ENCODE measurements at places on chromosomes 5 and 9.

DNA sequence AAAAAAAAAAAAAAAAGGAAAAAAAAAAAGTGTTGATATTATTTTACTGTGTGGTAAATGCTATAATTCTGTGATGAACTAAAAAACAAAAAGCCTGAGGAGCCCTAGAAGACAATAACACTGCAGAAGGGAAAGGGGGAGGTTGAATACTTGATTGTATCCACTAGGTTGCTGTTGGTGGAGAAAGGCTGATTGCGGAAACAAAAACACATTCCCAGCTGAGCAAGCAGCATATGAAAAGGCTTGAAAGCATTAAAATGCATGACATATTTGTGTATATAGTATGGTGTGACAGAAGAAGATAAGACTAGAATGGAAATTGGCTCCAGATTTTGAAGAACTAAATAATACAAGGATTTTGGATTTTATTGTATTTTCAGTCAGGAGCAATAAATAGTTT, 8.9 kb downstream of the RABGAP1 start:
- ATAC-seq: no peak

GRCh38 chr5:34553581-34553980, 102.5 kb upstream of the RAI14 start:
- no peak for ATAC-seq

- no peak for ATAC-seq
These were observed 239.4 kb downstream of the LURAP1L start for GRCh38 chr9:13013991-13014883.

- peak; percentile 11 for ATAC-seq
These were observed 27.4 kb downstream of the PTPA start for GRCh38 chr9:129138476-129139232.

DNA sequence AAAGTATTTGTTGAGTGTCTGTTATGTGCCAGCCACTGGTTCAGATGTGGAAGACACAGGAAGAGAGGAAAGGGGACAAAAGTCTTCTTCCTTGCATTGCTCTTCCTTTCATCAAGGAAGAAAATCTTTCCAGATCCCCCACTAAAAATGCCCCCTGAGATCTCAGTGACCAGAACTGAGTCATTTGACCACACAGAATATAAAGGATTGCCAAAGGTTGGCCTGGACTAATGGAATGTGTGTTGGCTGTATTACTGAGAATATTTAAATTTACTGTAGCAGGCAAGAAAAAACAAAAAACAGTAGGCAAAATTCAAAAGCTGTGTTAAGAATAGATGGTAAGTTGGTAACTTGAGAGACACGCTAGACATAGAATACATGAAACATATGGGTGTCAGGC, 10.0 kb upstream of the SEPTIN8 start:
- ATAC-seq: peak; percentile 24

DNA sequence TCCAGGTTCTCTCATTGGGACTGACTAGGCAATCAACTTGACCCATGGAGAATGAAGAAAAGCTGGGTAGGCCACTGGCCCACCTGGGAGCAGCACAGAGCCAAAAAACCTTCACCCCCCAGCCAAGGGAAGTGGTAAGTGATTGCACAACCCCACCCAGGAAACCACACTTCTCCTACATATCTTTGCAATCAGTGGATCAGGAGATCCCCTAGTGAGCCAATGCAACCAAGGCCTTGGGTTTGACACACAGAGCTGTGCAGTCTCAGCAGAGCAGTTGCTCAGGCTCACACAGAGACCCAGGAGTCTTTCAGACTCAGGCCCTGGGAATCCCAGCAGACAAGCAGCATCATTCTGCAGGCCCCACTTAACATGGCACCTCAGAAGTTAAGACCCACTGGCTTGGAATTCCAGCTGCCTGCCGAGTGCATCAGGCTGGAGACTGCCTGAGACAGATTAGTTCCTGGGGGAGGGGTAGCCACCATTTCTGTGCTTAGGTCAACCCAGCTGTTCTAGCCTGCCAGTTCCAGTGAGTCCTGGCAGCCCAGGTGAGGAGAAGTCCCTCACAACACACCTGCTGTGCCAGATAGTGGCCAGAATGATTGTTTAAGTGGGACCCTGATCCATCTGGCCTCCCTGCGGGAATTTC, 136.4 kb downstream of the SAXO1 start:
- no peak for ATAC-seq

GRCh38 chr5:171149772-171150171, 159.3 kb upstream of the TLX3 start:
- no peak for ATAC-seq

GRCh38 chr5:133936651-133937015, 31.8 kb downstream of the C5orf15 start:
- no peak for ATAC-seq

DNA sequence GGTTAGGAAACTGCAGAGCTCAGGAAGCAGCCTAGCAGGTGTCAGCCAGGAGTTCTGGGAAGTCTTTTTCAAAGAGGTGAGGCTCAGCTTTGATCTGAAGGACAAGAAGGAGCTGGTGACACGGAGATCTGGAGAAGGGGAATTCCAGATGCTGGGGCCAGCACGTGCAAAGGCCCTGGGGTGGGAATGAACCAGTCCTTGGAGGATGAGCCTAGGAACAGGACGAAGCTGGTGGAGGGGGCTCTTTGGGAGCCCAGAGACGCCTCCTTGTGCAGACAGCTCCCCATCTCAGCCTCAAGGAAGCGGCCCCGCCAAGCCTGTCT, 15.2 kb upstream of the RNU6ATAC start:
- no peak for ATAC-seq

GRCh38 chr5:66713998-66714397, 117.8 kb downstream of the MAST4 start:
- ATAC-seq: no peak

DNA sequence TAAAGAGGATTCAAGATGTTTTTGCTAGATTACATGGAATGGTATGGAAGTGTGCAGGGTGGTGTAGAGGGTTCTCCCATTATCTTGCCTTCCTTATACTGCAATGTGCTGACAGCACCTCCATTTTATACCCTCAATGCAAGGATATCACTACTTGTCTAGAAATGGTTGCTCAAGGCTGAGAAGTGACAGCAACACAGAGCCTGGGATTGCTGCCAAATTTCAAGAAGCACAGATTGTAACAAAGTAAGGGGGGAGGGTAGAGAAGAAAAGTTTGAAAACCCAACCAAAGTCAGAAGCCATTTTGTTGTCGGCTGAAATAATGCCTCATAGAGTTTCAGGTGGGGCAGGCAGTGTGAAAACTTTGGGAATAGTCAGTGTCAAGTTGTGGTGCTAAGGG, 29.8 kb downstream of the PCDHAC2 start:
- no peak for ATAC-seq

GRCh38 chr5:174937201-174938123, 213.1 kb downstream of the MSX2 start:
- no peak for ATAC-seq

DNA sequence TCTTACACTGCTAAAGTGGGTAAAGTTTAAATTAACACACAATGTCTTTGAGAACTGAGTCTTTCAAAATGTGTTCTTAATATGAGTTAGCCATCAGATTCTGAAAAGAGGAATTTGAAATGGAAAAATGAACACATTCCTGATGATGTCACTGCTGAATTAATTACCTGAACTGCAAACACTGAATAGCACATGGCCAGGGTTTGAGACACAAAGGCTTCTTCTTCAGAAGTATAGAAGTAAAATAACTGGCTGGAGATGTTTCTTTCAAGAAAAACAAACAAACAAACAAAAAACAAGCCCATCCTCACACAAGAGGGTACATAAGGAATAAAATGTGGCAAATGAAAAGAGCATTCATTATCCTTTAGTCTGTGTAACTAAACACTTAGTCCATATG, 7.1 kb downstream of the GLIS3 start:
- ATAC-seq: peak; percentile 1

GRCh38 chr5:34944460-34945047, 15.2 kb downstream of the DNAJC21 start:
- no peak for ATAC-seq

GRCh38 chr5:164233791-164234190, 728.4 kb downstream of the MAT2B start:
- peak; percentile 78 for ATAC-seq

DNA sequence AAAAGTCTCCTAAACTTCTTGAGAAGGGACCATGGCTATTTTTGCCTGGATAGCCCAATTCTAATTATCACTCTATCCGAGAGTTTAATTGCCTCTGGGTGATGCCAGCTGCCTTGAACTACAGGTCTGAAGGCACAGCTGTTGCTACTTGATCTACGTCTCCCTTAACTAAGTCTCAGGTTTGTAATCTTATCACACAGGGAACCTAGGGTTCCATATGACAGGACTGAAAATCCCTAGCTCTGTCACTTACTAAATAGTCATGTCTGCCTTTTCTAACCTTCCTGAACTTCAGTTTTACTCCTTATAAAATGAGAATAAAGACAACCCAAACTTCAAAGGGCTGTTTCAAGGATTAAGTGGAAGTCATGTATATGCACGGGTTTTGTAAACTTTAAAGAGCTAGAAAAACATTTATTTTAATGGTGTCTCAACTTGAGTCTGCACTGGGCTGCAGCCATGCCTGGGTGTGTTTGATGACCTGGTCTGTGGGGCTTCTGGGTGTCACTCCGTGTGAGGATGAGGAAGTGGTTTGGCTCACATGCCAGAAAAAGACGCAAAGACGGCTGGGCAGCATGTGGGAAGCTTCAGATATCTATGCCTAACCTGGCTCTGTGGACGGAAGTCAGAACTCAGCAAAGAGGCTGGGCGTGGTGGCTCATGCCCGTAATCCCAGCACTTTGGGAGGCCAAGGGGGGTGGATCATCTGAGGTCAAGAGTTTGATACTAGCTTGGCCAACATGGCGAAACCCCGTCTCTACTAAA, 129.3 kb upstream of the SLC44A1 start:
- ATAC-seq: no peak

- ATAC-seq: no peak
These were observed 105.3 kb upstream of the PIK3R1 start for GRCh38 chr5:68110264-68110663.

GRCh38 chr5:160133918-160134304, 14.7 kb upstream of the PWWP2A start:
- no peak for ATAC-seq

GRCh38 chr5:131845828-131846227, 49.0 kb upstream of the FNIP1 start:
- no peak for ATAC-seq

DNA sequence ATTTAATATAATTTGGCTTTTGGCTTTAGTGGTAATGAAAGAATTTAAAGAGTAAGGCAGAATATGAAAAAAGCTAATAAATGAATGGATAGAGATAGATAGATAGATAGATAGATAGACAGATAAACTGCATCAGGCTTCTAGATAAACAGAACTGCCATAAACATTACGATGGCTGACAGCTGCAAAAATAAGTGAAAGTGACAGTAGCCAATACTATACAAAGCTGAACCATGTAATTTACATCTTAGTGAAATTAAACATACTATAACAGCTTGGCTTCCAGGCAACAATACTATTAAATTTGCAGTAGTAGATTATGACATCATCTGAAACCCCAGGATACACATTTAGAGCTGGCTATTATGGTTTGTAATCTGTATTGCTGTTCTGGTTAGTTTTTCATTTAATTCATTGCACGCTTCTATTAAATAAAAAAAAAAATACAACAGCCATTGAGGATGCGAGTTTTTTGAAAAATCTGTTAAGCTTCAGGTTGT, 1354.8 kb downstream of the PTPRD start:
- ATAC-seq: no peak

- ATAC-seq: no peak
These were observed 9.8 kb downstream of the SLC12A2 start for GRCh38 chr5:128093368-128093767.
